Cerebellar nuclear complex (tissue), 1 donor: ENCODE measurements at places on chromosomes 16 and 17.

GRCh38 chr17:50903604-50904517 lies 37.7 kb upstream of the TOB1 start:
- DNase-seq = no peak

DNA sequence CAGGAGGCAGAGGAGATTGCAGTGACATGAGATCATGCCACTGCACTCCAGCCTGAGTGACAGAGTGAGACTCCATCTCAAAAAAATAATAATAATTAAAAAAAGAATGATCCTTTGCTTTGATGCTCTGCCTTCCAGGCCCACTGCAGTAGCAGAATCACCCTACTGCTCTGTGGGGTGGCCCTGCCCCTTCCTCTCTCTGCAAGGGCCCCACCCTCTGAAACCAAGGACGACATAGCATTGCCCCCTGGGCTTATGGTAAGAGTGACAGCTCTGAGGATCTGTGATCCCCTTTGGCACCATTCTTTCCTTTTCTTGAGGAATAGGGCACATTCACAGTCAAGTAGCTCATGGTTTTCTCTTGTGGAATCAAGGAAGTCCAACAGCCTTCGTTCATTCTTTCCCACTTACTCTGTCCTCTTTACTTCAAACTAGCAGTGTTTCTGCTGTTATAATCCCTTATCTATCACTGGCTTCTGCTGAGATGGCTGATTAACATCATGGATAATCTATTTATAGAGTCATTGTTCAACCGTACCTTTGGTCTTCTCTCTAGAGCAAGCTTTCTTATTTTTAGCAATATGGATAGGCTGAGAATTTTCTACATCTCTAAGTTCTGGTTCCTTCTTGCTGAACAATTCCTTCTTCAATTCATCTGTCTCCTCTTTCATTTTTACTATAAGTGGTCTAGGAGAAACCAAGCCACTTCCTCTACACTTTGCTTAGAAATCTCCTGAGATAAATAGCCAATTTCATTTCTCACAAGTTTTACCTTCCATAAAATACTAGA lies 14.1 kb downstream of the RAD51C start:
- DNase-seq = no peak

GRCh38 chr17:3772764-3773163 lies 28.2 kb downstream of the ITGAE start:
- DNase-seq = no peak

DNA sequence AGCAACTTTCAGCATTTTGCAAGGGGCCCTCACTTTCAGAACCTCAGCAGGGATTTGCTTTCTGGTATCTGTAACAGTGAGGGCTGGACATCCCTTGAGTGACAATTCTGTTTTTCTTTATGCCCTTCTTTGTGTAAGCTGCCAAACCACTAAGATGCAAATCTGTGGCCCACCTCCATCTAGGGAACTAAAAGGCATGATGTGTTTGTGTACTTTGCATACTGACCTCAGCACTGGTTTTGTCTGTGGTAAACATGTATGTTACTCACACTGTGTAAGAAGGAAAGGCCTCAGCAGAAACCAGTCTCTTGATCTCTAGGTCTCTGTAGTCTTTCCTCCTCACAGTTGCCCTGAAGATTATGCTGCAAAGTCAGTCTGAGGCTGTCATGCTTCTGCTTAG lies 396.6 kb upstream of the DYNLRB2 start:
- DNase-seq = no peak

DNA sequence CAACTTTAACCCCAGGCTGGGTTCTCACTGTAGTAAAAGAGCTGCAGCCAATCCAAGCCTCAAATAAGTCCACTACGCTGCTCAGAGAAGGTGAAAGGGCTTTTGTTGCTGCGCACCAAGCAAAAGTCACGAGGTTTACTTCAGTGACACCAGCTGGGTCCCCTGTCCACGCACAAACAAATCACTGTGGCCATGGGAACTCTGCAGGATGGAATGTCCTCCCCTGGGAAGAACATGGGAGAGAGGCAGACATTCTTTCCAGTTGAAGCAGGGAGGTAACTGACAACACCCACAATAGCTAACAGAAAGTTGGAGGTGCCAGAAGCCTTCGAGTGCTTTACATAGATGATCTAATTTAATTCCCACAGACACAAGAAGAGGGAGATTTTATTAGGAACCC lies 181.9 kb downstream of the PMP22 start:
- no peak for DNase-seq

- no peak for DNase-seq
Measured at GRCh38 chr16:85730186-85730465, 20.8 kb downstream of the C16orf74 start.

- no peak for DNase-seq
Measured at GRCh38 chr17:245020-245419, 63.6 kb upstream of the DOC2B start.

DNA sequence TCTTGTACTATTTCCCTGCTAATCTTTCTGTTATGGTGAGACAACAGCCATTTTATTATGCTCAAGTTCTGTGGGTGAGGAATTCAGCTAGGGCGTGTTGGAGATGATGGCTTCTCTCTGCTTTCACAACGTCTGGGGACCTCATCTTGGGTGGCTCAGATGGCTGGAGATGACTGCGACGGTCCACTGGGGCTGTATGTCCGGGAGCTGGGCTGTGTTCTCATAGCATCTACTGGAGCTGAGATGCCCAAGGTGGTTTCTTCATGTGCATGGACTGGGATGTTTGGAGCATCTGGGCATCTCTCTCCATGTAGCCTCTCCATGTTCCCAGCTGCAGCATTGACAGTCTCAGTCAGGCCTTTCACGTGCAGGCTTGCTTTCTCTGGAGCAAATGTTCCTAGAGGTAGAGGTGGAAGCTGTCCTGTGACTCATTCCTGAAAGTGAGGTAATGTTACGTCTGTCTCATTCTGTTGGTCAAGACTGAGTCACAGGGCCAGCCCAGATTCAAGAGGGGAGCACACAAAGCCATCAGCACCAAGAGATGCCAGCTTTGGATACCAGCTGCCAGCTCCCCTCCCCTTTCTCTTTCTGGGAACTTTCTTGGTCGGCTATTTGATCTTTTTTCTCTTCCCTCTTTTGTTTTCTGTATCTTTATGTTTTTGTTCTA lies 96.2 kb downstream of the RAP1GAP2 start:
- no peak for DNase-seq

- DNase-seq = no peak
Measured at GRCh38 chr16:268141-269053, 7.3 kb downstream of the RGS11 start.

GRCh38 chr17:29764748-29765147 lies 142.0 kb upstream of the CORO6 start:
- no peak for DNase-seq

GRCh38 chr16:12009462-12009861 lies 32.9 kb downstream of the SNX29 start:
- DNase-seq = no peak

DNA sequence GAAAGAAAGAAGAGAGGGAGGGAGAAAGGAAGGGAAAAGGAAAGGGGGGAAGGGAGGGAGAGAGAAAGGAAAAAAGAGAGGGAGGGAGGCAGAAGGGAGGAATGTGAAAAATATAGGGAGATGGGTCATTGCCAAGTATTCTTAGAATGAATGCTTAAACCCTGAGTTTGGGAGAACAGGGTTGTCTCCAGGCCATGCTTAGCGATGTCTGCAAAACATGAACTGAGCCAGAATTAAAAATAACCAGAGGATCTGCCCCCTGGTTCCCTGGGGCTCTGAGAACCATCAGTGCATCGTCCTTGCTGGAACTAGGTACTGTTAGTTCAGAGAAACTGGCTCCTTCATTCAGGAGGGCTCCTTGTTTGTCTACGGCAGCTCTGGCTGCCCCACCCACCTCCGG lies 170.4 kb downstream of the IRX5 start:
- no peak for DNase-seq

DNA sequence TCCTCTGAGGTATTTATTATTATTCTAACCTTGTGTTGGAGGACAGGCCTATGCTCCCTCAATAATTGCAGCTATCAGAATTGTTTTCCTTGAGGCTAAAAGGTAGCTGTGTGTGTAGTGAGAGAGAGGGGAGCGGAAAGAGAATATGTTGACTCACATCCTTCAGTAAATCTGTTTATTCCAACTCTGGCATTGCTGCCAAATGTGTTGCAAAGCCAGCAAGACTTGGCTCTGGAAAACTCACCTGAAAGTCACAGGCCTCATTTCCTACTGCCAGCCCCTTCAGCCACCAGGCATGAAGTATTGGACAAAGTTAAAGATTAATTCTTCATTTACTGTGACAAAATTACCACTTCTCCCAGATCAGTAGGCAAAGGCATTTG lies 9.6 kb downstream of the CA10 start:
- DNase-seq = peak; percentile 83

DNA sequence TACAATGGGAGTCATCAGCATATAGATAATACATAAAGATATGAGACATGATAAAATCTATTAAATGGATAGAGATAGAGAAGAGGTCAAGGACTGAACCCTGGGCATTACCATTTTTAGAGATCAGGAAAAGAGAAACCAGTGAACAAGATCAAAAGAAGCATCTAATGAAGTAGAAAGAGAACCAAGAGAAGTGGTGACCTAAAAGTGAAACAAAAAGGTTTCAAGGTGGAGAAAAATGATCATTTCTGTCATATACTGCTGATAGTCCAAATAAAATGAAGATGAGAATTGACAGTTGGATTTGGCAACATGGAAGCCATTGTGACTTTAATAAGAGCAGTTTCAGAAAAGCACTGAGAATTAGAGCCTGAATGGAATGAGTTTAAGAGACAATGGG lies 165.1 kb downstream of the PPM1E start:
- no peak for DNase-seq

- DNase-seq = no peak
Measured at GRCh38 chr17:81115219-81115618, 50.1 kb upstream of the PVALEF start.

DNA sequence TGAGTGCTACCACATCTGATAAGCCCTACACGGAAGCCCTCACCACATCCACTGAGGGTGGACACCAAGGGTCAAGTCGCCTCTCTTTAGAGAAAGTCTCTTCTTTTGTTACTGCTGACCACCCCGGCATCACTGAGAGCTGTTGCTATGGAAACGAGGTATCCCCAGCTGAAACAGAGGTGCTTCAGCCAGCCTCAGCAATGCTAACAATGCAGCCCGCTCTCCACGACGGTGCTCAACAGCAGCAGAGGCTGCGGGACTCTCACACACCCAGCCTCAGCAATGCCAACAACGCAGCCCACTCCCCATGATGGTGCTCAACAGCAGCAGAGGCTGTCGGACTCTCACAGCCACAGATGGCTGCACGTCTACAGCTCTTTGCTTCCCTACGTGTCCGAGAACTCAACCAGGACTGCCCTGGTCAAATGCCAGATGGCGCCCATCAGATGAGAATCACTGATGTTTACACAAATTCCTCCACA lies 41.4 kb downstream of the VPS53 start:
- no peak for DNase-seq

GRCh38 chr17:80430446-80431245 lies 15.7 kb downstream of the ENDOV start:
- DNase-seq = no peak

DNA sequence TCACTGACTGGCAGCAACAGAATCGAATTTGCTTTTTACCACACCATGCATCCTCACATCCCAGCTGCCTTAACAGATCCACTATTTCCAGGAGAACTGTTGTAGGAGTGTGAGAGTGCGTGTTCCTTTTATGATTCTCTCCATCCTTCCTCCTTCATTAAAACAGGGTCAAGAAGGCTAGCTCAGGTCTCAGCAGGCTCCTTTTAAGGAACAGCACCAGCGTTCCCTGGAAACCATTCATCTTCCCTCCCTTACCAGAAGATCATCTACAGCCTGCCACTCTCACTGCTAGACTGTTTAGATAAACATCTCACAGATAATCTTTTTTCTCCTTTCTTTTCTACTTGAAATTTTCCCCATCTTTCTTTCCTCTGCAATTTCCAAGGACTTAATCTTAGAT lies 1531.9 kb upstream of the CDH8 start:
- DNase-seq = no peak

GRCh38 chr16:27551036-27551435 lies 1.1 kb downstream of the KATNIP start:
- no peak for DNase-seq

GRCh38 chr16:22665048-22665797 lies 148.7 kb upstream of the HS3ST2 start:
- no peak for DNase-seq

GRCh38 chr16:31407406-31407805 lies 14.3 kb downstream of the ITGAD start:
- DNase-seq = no peak

- no peak for DNase-seq
Measured at GRCh38 chr16:8204769-8205168, 385.5 kb downstream of the TMEM114 start.

DNA sequence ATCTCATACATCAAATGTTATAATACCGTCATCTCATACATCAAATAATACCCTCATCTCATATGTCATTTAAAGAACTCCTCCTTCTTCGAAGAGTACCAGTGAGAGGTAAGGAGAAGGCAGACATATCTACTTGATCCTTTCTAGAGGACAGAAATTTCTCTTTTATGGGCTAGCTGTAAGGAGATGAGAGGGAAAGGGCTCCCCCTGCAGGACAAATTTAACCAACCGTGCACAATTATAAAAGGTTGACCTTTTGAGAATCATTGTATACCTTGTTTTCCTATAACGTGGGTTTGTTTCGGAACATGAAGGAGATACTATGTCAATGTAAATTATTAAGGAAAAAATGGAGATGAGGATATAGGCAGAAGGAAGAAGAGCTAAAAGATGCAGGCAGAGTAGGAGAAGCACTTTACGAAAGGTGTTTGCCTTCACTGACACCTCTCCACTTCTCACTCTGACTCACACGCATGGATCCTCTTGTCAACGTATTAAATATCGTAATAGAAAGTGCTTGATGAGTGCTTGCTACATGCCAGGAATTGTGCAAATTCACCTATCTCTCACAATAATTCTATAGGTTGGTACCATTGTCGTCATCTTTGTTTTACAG lies 465.9 kb upstream of the ERCC4 start:
- no peak for DNase-seq

DNA sequence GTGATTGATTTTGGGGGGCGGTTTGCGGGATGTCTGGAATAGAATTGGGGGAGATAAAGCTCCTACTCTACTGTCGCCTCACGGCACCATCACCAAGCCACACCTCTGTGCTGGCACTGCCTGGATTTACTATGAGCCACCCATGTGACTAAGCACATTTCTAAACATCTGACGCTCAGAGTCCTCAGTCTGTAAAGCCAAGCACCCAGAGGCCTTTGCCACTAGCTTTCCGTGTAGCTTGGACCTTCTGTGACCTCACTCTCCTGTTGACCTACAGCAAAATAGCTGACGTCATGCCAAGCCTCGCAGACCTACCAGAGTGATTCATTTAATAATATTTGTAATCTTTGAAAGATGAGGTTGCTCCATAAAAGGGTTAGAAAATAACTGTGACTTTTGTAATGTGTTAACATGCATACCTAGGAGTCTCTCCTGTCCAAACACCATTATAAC lies 38.5 kb upstream of the MYOCD start:
- DNase-seq = no peak
